ENCODE measurements at places on chromosomes 4 and X. TPM values are rescaled to one million over a fixed set of nuclear protein-coding genes. Genes with fewer than 3 reads are reported as not detected.

GRCh38 chrX:7143076-7143475, 4.4 kb upstream of the STS start:
- DNase-seq: no peak

MAEA gene
- total RNA-seq: 57.1 TPM

DNA sequence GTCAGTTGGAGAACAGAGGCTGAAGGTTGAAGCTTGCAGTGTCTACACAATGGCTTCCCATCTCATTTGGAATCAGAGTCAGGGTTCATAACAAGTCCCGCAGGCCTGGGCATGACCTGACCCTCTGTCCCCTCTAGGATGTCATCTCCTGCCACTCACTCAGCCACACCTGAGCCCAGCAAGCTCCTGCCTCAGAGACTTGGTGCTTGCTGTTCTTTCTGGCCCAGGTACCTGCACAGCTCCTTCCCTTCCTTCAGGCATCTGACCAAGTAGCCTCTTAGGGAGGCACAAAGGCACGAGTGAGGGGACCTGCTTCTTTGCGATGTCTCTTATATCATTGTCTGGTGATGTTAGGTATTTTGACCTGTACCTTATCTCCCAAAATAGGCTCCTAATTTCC, 9.0 kb downstream of the ZBTB49 start:
- no peak for DNase-seq

GLRA3 gene
- not detected for total RNA-seq

DNA sequence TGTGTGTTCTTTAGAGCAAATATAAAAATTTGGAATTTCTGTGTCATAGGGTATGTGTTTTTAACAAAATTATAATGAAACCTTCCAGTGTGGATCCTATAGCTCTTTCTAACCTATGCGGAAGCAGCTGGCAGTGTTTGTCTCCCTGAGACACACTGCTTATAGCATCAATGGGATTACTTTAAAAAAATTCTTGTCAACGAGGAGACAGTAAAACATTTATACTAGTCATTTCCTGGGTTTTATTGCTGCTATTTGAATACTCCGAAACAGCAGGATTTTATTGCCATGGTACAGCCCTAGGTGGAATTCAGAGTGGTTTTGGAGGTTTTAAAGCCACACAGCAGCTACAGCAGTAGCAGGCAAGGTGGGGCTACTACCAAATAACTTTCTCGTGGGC, 145.1 kb upstream of the IL1RAPL2 start:
- DNase-seq: no peak

GRCh38 chrX:66016905-66017658, 22.8 kb downstream of the VSIG4 start:
- no peak for DNase-seq

ANKRD37 gene
- total RNA-seq: 4.7 TPM

DNA sequence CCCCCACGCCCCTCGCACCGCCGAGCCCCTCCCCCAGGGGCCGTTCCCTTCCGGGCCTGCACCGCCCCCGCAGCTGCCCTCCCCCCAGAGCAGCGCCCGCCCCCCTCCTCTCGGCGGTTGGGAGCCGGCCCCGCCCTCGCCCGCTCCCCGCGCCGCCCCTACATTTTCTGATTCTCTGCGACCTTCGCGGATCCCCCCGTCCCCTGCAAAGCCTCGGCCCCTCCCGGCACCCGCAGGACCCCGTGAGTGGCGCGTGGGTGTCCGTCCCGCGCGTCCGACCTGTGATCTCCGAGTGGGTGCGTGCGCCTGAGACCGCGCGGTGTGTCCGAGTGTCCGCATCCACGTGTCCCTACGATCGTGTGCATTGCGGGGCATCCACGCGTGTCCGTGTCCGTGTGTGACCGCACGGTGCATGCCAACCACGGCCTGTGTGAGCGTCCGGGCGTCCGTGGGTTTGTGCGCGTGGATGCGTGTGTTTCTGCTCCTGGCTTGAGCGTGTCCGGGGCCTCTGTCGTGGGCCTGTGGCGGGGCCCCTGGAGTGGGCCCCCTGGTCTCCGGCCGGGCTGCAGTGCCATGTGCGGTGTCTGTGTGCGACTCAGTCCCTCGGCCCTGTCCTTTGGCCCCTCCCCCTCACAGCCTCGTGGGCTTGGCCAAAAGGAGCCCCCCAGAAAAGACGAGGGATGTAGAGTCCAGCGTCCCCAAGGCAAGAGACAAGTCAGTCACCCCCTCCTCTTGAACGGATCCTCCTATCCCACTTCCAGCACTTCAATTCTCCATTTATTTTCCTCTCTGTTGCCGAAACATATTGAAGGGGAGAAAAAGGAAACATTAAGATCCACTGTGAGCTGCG, 8.8 kb upstream of the NKX1-1 start:
- no peak for DNase-seq

P2RY8 gene
- not detected for total RNA-seq
